ENCODE measurements at places on chromosomes 12 and 14.

DNA sequence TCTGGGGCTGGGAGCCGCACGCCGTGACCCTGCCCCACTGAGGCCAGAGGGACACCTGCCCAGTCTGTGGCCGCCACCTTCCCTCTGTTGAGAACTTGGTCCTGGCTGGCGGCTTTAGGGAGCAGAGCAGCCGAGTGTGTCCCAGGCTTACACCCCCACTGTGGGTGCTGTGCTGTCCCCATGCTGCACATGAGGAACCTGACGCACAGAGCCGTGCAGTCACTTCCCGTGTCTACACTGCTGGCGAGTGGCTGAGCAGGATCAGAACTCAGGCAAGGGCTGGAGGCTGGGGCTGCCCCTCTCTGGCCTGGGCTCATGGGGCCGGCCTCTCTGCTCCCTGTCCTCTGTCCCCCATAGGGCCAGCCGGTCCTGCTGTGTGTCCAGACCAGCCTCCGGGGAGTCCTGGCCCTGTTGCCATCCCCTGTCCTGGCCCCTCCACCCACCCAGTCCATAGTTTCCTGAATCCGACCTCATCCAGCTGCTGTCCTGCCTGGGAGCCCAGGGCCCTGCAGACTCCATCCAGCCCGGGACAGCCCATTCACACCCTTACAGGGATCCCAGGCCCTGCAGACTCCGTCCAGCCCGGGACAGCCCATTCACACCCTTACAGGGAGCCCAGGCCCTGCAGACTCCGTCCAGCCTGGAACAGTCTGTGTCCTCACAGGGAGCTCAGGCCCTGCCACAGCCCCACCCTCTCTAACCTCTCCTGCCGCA lies 10.3 kb downstream of the FBRSL1 start:
- no peak for DNase-seq

DNA sequence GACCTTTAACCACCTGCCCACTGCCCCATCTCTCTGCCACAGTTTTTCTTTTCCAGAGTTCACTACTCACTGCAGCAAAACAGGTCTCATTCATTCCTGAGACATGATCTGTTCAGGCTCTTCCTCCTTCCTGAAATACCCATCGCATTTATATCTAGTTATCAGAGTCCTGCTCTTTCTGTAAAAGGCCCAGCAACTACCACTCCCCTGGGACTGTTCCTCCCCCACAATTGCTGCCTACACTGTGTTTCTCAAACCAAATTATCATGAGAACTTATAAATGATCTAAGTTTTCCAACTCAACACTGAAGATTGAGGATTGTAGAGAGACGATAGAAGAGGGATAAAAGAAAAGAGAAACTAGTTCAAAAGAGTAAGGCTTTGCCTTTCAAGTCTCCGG lies 40.8 kb upstream of the EPS8 start:
- DNase-seq, result no peak

- no peak for DNase-seq
Observed at GRCh38 chr12:112180422-112180821, 55.1 kb downstream of the TRAFD1 start.

GRCh38 chr14:79575032-79575431 lies 636.3 kb downstream of the DIO2 start:
- no peak for DNase-seq

- DNase-seq, result no peak
Observed at GRCh38 chr12:67989184-67989920, at the start of gene IFNG-AS1. Gene IFNG-AS1, plus strand, starts transcription at chr12:67989447.

DNA sequence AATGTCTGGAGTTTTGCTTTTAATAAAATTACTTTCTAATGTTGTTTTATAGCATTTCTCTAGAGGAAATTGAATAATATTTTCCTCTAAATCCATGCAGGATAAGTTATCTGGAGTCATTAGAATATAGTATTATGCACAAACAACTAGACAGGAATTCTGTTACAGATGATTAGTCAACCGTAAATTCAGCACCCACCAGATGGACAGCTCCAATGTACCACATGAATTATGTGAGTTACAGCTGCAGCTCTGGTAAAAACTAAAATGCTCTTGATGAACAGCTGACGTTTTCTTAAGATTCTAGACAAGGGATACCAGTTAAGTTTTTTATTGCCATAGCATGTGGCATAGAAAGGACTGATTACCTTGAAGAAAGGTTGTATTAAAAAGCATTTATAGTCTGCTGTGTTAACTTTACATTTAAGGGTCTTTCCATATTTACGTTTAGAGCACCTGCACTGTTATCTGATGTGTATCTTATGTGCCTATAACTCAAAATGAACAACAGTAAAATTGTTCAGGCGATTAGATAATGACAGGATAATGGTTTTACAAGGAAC lies 321.4 kb upstream of the LRFN5 start:
- no peak for DNase-seq

DNA sequence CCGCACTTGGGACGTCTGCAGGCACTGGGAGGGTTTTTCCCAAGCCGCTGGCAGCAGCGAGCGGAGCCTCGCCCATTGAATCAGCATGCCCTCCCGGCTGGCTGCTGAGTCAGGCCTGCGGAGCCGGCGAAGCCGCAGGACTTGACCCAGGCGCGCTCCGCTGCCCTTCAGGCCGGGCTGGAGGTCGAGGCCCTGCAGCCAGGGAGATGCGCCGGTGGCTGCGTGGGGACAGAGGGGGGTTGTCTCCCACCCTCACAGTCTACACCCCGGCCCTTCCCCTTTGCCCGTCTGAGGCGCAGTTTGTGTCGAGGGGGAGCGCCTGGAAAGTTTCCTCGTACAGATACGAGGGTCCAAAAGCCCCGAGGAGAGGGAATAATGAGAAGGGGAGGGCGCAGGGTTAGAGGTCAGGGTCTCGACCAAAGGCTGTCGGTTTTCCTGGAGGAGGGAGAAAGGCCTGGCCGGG lies 759 bp upstream of the KLC1 start:
- peak; percentile 47 for DNase-seq

- DNase-seq, result no peak
Observed at GRCh38 chr14:31078766-31079165, 52.6 kb upstream of the STRN3 start.

DNA sequence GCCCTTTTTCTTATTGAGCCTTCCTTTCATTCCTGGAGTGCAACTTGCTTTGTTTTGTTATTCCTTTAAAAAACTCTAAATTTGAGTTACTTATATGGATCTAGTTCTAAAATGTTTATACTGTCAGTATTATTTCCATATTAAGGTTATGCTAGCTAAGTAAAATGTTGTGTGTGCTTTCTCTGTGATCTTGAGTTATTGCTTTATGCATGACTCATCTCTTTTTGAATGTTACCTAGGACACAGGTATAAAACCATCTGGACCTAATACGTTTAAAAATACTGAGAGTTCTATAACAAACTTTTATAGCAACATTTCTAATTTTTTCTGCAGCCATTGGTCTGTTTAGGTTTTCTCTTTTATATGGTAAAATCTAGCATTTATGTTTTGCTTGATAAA lies 132.8 kb upstream of the LGR5 start:
- no peak for DNase-seq

GRCh38 chr14:52266179-52266578 lies 1.3 kb upstream of the PTGDR start:
- DNase-seq, result no peak

- no peak for DNase-seq
Observed at GRCh38 chr14:24826390-24826789, 192.4 kb upstream of the GZMB start.

GRCh38 chr12:19208456-19208855 lies 78.9 kb downstream of the PLEKHA5 start:
- DNase-seq, result no peak

DNA sequence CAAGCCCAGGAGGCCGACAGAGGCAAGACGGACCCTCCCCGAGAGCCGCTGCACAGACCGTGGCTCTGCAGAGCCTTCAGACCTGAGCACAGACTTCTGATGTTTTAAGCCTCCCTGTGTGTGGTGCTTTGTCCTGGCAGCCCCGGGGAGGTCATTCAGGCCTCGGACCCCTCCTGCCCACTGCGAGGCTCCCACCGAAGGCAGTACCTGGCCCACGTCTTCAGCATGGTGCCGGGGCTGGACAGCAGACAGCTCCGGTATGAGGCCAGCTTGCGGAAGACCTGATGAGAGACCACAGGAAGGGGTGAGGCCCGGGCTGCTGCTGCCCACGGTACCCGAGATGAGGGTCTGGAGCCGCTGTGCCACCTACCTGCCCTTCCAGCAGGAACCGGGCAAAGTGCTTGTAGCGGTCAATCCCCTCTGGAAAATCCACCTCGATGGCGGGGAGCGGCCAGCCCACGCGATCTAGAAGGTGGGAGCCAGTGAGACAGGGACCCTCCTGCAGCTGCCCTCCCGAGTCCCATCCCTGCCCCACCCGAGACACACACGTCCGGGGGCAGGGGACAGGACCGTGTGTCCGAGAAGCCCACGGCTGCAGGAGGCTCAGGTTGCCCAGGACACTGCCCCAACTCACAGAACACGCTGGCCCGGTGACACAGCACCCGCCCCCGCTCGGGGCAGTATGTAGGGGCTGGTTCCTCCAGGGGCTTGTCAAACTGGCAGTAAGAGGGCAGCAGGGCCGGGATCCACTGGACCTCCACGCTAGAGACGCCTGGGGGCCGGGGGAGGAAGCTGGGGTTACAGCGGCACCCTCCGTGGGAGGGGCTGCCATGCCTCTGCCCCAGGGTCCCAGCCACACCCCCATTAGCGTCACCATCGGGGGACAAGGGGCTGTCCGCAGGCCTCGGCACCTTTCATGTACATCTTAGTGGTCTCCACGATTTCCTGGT lies 35.6 kb upstream of the UBC start:
- no peak for DNase-seq

GRCh38 chr14:74014299-74014698 lies 4.8 kb downstream of the ENTPD5 start:
- DNase-seq, result no peak

GRCh38 chr12:96335270-96335669 lies 65.0 kb downstream of the CDK17 start:
- no peak for DNase-seq

DNA sequence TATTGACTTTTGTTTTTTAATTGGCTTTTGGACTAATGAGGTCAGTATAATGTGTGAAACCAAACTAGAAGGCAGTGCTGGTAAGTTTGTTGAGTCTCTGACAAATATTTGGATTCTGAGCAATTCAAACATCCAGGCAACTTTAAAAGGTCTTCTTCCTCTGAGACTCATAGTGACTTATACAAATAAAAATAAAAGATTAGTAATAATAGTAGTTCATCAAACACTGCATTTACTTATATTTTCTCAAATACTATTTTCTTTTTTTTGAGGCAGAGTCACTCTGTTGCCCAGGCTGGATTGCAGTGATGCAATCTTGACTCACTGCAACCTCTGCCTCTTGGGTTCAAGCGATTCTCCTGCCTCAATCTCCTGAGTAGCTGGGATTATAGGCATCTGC lies 337.9 kb downstream of the DAD1 start:
- no peak for DNase-seq

- no peak for DNase-seq
Observed at GRCh38 chr14:56338674-56339073, 220.5 kb downstream of the PELI2 start.

DNA sequence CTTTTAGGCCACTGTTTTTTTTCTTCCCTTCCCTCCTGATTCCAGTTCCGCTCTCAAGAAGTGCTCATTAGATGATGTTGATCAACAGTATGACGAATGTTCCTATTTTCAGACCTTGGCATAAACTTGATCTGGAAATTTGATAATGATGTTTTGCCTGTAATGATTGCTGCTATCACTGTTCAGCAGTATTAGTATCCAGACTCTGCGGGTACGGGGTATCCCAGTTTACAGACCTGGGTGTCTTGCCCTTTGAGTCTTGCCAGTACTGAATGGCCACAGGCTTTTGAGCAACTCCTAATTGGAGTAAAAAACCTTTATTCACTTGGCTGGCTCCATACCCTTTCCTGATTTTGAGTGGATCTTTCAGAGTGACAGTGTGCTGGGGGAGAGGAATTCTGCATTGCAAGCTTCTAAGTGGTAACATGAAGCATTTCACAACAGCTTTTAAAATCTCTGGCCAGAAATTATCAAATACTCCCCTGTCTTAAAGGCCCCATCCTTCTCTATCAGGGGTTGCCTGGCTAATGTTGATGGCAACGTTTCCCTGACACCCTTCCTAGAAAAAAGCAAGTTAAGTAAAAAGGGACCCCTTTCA lies 5.9 kb upstream of the ASB8 start:
- no peak for DNase-seq

- DNase-seq, result no peak
Observed at GRCh38 chr14:29752221-29752923, 175.3 kb downstream of the PRKD1 start.

GRCh38 chr12:6146951-6147350 lies 22.5 kb upstream of the VWF start:
- DNase-seq, result no peak

DNA sequence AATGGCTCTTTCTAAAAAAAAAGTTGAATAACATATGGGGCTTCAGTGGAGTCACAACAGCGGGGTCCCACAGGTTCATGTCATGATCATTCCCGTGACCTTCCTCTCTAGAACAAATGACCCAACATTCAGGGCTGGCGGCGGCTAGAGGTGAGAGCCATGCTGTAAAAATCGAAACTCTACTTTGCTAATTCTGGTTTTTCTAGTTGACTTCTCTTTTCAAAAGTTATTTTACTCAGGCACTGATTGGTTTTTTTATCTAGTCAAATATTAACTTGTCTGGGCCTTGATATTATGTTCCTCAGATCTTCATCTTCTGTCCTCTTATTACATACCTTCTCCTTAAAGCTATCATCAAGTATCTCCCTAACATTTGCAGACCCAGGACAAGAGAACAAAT lies 402.9 kb upstream of the SOX5 start:
- no peak for DNase-seq

- no peak for DNase-seq
Observed at GRCh38 chr14:90613453-90613852, 202.8 kb downstream of the TTC7B start.

DNA sequence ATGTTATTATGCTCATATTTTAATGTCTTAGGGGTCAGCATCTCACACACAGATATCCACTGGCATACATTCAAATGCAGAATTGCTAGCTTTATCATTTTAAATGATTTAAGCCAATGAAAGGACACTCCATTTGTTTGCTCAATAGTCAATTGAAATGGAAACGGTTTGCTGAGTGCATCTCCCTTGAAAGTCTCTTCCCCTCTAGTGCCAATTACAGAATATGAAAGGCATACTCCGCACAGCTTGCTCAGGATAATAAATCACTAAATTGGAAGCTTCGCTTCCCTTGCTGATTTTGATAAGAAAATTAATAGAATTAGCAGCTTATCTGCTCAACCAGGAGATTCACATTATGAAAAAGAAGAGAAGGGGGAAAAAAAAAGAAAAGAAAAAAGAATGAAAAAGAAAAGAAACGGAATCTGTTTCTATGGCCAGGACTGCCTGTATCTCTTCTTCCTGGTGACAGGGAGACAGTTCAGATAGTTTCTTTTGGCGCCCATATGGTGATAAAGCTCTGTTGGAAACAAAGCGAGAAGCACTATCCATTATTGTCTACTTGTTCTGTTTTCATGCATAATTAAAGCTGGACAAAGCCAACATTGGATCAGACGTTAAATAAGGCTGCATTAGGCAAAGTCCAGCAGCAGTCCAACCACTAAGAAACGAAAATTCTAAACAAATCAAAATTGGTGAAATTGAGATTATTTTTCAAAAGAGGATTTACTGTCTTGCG lies 225.0 kb downstream of the GXYLT1 start:
- no peak for DNase-seq

Data from stimulated activated naive B cell treated with anti-CD40 and anti-IgM and Interleukin-4, amounts not matched to agents 10 μg/mL and 1 μg/mL and 100 μg/mL, for 72 hours (primary cell).